ENCODE measurements at places on chromosomes 6 and 20.

GRCh38 chr20:19924255-19924654 lies 92.9 kb upstream of the NAA20 start:
- DNase-seq = no peak

DNA sequence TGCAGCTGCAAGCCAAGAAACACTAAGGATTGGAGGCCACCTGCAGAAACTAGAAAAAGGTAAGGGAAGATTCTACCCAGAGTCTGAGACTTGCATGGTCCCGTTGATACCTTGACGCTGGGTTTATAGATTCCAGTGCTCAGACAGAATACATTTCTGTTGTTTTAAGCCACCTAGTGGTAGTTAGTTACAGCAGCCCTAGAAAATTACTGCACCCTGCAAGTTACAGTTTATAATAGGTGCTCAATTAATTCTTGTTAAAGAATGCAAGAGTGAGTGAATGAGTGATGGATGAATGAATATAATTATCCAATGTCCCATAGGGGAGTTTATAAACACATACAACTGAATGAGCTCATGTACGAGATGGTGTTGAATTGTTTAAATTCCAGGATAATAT lies 453.1 kb upstream of the SLC35B3 start:
- no peak for DNase-seq

GRCh38 chr6:16414205-16414604 lies 175.8 kb downstream of the GMPR start:
- no peak for DNase-seq

GRCh38 chr20:10806539-10806938 lies 132.7 kb upstream of the JAG1 start:
- DNase-seq = no peak

GRCh38 chr6:7784706-7785105 lies 58.8 kb downstream of the BMP6 start:
- no peak for DNase-seq

DNA sequence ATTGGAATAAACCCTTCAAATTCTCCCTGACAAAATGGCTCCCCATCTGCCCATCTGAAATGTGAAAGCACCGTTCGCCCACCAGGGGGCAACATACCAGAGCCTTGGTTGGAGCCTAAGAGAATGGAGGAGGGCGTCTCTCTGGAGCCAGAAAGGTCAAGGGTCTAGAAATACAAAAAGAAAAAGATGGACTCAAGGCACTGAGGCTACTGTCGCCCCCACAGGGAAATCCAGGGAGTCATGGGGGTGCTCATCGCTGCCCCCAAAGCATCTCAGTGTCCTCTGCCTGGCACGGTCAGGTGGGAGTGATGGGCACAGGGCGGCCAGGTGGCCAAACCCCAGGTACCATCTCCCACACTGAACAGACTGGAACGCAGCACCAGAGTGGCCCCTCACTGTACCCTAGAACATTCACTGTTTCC lies 136.3 kb downstream of the ZMYND8 start:
- peak; percentile 84 for DNase-seq

DNA sequence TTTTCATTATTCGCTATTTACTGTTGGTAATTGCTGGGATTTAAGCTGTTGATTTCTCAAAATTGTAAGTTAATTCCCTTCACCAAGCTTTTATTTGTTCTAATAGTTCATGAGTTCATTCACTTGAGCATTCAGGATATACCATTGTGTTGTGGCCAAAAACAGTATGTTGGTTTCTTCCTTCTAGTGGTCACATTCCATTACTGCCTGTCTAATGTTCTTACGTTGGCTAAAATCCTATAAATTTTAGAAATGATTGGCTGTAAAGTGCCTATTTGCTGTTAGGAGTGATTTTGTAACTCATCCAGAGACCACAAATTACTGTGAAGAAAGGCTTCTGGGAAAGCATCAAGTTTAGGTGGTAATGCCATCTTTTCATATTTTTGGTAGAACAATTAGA lies 76.3 kb downstream of the FARS2 start:
- no peak for DNase-seq

GRCh38 chr6:11194356-11195218 lies 37.9 kb downstream of the NEDD9 start:
- no peak for DNase-seq

DNA sequence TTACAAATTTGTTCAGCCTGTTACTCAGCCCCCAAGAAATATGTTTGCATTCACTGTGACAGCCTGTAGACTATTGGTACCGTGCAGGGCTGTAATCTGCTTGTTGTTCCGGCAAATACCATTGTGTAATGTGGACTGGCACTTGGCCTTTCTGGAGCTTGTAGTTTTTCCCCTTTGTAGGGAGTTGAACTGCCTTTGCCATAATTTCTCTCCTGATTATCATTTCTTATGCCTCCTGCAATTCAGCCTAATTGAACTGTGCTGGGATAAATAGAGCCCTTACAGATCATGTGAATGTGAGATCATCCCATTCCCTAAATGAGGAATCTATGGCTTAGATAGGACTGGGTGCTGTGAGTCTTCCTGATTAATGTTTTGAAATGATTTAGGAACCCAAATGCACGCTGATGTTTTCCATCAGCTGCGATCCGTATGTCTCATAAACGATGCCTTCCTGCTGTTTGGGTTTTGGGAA lies 185.1 kb downstream of the JARID2 start:
- DNase-seq = no peak

DNA sequence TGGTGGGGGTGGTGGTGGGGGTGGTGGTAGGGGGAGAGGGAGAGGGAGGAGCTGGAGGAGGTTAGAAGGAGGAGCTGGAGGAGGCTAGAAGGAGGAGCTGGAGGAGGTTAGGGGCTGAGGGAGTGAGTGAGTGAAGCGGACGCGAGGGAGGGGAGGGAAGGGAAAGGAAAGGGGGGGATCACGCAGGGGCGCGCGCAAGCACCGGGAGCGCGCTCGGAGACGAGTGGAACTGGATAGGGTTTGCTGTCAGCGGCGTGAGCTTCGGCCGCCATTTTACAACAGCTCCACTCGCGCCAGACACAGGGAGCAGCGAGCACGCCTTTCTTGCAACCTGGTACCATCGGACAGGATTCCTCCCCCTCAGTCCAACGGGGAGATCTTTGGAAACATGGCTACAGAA lies 90.5 kb upstream of the FERMT1 start:
- DNase-seq = no peak

DNA sequence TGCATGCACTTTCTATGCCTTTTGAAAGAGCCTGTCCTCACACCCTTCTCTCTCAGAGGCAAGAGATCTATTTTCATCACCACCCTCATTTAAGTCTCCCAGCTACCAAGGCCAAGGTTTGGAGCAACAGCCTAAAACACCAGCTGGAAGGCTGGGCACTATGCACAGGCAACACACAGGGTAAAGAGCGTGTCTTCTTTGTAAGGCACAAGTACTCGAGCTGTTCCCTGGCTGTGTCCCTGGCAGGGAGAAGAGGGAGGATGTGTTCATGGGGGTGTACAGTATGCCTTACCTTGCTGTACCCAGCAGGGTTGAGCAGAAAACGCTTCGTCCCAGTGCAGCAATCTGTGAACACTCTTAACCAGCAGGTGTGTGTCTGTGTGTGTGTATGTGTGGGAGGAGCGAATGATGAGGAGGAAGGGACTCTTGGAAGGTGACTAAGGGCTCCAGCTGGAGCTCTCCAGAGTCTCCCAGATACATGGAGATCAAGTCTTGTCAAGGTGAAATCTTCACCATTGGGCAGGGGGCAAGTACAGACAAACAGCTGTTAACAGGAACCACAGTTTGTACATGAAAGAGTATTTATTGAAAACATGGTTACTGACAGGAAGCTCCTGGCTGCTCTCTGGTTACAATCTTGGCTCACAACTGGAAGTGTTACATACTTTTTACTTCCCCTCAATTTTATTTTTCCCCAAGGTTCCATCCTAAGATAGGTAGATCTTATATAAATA lies 40.8 kb downstream of the ELMO2 start:
- DNase-seq = no peak

DNA sequence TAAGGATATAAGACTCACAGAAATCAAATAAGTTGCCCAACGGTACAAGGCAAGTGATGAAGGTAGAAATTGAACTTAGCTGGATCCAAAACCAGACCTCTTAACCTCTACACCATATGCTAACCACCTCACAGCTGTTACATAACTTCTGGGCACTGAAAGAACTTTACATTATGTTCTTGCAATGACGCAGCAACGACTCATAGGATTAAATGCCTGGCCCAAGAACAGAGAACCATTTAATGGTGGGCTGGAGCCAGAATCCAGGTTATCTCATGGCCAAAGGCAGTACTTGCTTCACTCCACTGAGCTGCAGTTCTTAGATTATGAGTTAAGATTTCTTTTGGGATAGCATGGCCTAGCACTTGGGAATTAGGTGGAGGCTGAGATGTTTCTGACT lies 4.4 kb downstream of the TRMT6 start:
- DNase-seq = no peak

DNA sequence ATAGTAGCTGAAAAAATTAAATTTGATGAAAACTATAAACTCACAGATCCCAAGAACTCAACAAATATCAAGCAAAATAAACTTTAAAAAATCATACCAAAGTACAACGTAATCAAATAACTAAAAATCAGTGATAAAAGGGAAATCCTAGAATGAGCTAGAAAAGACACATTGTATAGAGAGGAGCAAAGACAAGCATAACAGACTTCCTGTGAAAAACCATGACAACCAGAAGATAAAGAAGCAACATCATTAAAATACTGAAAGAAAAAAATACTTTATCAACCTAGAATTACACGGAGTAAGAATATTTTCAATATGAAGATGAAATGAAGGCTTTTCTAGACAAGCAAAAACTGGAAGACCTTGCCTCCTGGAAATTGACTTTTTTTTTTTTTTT lies 9.8 kb downstream of the MUC22 start:
- no peak for DNase-seq

GRCh38 chr20:41320976-41321375 lies 3.4 kb upstream of the ZHX3 start:
- DNase-seq = no peak

DNA sequence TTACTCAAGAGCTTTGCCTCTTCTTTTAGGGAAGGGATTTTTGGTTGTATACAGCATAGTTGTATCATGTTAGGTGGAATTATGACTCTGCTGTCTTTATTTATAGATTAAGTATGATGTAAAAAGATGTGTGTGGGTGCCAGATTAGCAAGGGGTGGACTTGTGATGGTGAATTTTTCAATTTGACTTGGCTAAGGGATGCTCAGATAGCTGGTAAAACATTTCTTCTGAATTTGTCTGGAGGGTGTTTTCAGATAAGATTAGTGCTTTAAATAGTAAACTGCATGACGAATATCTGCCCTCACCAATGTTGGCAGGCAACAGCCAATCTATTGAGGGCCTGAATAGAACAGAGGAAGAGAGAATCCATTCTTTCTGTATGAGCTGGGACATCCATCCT lies 173.3 kb upstream of the TNFAIP3 start:
- no peak for DNase-seq

DNA sequence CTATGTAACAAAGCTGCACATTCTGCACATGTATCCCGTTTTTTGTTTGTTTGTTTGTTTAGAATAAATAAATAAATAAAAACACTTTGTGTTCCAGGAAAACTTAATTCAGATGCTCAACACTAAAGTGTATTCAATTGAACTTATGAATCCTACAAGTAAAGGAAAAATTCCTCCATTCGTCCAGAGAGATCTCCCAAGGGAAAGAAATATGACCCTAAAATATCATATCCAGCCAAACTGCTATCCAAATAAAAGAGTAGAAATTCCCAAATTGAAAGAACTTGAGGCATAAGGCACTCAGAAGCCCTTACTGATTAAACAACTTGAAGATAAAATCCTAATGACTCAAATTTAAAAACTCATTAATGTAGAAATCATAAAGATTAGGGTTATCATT lies 90.4 kb downstream of the MOXD1 start:
- DNase-seq = no peak

- DNase-seq = no peak
These were observed 7.5 kb downstream of the NFATC2 start for GRCh38 chr20:51535075-51535386.

DNA sequence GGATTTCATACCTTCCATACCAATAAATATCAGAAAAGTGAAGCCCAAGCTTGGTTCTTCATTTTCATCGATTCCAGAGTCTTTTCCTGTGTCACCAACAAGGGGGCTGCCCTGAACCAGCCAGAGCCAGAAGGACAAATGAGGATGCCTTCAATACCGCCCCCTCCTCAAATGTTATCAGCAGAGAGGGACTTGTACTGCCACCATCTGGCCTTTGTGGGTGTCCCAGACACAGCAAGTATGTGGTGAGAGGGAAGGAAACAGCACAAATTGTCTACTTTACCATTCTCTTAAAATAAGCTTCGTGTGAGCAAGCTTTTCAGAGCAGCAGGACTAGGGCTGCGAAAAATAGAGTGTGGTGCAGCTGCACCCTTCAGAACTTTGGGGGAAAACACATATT lies 165.3 kb downstream of the SOBP start:
- no peak for DNase-seq

DNA sequence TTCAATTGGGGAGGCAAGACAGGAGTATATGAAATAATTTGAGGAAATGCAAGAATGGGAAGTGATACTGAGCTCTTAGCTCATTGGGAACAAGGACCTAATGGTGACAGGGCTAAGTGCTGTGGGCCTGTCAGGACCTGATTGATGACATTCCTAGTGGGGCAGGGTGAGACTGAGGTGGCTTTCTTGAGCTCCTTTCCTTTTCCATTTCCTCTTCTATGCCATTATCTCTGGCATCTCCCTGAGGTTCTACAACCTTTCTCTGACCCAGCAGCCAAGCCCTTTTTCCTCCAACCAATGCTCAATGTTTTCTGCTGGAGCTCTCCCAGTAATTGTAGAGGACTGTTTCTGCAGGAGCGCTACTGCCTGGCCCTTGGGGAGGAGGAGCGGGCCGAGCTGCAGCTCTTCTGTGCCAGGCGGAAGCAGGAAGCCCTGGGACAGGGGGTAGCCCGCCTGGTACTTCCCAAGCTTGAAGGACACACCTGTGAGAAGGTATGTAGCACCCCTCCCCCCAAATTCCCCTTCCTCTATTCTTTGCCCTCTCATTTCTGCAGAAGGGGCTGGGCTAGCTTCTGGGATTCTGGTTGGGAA lies 2.8 kb upstream of the TOMM6 start:
- DNase-seq = no peak

GRCh38 chr6:28658475-28659249 lies 133.0 kb downstream of the GPX5 start:
- peak; percentile 51 for DNase-seq

GRCh38 chr20:49712996-49713752 lies 504 bp downstream of the B4GALT5 start:
- DNase-seq = peak; percentile 80

- DNase-seq = no peak
These were observed 20.4 kb upstream of the SENP6 start for GRCh38 chr6:75581231-75581630.

DNA sequence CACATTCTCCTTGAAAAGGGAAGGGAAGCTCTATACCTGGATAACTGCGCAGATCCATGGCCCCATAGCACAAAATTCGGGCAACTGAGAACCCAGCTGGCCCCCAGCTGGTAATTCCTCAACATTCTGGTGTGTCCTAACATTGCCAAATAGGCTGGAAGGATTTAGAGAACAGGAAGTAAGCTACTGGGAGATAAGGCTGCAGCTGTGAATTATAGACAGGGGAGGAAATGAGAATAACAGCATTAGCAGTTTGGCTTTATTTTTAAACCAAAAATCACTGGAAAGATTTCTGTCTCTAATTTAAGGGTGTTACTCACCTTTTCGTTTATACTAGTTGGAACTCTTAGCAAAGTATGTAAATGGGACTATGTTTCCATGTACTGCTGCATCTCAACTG lies 97.2 kb downstream of the TULP4 start:
- no peak for DNase-seq
